A549 (cell line): ENCODE measurements at places on chromosomes 1 and 21.

DNA sequence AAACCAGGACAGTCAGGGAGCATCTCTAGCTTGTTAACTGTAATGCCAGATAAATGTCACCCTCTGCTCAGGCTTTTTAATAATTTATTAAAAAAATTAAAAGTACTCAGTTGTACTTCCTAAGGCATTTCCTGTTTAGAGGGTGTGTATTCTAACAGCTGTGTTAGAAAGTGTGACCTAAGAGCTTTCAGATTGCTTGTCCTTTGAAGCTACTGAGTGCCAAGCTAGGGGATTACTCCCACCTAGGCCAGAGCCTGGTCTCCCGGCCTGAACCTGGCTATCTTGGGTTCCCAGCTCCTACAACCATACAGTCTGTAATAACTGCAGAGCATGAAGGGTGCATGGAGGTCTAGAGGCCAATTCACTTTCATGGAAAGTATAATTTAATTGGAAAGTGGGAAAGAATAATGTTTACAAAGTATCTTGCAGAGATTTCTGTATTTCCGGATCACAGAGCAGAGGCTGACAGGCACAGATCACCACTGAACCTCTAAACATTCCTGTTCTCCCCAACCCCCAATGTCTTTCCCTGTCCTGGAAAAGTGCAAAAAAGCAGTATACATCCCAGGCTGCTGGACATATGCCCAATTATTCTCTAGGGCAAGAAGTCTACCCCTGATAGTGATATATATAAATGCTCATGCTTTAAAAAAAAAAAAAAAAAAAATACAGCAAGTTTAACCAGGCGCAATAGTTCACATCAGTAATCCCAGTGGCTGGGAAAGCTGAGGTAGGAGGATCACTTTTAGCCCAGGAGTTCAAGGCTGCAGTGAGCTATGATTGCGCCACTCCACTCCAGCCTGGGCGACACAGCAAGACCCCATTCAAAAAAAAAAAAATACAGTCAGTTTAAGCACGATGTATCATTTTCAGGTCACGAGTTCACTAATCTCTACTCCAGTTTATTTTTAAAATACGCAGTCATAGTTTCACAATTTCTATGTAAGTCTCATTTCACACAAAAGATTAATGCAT is 36.7 kb upstream of the RAP1A start:
- no peak for DNase-seq

- peak; percentile 43 for DNase-seq
These were observed 228.9 kb upstream of the TMEM51 start for GRCh38 chr1:14924455-14925331.

GRCh38 chr1:245829826-245830225 is 675.0 kb downstream of the KIF26B start:
- no peak for DNase-seq

DNA sequence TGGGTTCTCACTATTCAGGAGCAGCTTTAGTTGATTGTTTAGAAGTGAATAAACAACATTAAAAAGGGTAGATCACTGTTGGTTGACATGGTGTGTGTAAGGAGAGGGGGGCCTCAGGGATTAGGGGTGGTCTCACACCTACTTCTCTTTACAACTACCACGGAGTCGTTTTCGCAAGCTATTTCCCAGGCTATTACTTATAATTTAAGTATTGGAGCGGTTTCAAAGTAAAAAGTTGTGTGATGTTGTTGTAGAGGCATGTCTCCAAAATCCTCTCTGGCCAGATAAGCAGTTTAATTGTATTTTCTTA is 1.3 kb downstream of the GPSM2 start:
- no peak for DNase-seq

DNA sequence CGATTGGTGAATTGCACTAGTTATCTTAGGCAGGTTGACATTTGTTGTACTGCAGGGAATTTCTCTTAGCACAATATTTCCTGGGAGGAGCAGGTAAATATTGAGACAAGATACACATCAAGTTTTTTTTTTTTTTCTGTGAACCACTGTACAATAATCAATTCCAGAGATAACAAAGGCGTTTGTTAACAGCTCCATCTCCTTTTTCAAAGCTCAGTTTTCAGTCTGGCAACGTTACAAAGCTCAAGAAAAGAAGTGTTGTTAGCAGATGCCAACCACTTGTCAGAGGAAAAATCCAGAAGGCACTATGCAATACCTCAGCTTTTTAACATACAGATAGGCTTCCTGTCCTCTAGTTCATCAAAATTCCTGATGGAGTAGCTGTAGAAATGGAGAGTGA is 40.9 kb upstream of the DAB1 start:
- no peak for DNase-seq

DNA sequence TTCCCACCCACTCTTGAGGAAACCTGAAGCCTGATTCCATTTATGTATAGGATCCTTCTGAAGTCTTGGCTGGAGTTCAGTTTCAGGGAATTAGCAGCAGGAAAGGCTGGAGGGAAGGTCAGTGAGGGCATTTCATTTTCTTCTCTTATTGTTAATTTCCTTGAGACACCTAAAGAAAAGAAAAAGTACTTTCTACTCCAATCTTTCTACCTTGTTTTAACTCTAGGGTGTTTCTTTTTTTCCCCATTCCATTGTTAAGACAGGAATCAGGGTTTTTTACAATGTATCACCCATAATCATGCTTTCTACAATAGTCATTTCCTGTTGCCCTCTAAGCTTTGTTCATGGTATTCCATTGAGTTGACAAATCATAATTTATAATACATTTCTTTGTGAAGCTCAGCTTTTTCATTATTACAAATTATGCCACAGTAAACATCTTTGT is 27.4 kb downstream of the SNRPE start:
- peak; percentile 32 for DNase-seq
